Hematopoietic multipotent progenitor cell treated with erythropoietin and hydrocortisone succinate and interleukin-3 and kit ligand, for 17 days (in vitro differentiated cells): ENCODE measurements at places on chromosomes 1 and 21.

DNA sequence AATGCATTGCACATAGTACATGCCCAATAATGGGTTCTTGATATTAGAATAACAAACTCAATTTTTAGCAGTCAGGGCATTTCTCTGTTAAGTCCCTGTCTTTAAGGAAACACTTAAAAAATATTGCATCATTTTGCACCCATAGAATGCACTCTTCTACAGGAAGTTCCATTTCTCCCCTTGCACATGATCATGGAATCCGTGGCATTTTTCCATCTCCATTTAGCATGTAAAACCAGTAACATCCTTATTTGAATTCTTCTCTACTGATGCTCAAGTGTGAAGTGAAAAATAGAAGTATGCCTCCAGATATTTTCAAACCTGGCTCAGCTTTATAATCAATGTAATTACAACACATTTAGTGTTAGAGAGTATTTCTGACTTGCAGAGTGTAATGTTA, 192.8 kb downstream of the RWDD3 start:
- DNase-seq: no peak

DNA sequence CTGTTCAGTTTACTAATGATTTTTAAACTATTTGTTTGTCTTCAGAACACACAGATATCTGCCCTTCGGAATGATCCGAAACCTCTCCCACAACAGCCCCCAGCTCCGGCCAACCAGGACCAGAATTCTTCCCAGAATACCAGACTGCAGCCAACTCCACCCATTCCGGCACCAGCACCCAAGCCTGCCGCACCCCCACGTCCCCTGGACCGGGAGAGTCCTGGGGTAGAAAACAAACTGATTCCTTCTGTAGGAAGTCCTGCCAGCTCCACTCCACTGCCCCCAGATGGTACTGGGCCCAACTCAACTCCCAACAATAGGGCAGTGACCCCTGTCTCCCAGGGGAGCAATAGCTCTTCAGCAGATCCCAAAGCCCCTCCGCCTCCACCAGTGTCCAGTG, 51.6 kb downstream of the ACP6 start:
- DNase-seq: no peak

- DNase-seq: no peak
Observed at GRCh38 chr1:214709241-214709640, 106.2 kb downstream of the CENPF start.

- no peak for DNase-seq
Observed at GRCh38 chr1:211610779-211611556, 32.0 kb upstream of the SLC30A1 start.

- no peak for DNase-seq
Observed at GRCh38 chr1:201436393-201436792, 14.9 kb upstream of the TNNI1 start.
